ENCODE measurements at places on chromosomes 2 and 18.

DNA sequence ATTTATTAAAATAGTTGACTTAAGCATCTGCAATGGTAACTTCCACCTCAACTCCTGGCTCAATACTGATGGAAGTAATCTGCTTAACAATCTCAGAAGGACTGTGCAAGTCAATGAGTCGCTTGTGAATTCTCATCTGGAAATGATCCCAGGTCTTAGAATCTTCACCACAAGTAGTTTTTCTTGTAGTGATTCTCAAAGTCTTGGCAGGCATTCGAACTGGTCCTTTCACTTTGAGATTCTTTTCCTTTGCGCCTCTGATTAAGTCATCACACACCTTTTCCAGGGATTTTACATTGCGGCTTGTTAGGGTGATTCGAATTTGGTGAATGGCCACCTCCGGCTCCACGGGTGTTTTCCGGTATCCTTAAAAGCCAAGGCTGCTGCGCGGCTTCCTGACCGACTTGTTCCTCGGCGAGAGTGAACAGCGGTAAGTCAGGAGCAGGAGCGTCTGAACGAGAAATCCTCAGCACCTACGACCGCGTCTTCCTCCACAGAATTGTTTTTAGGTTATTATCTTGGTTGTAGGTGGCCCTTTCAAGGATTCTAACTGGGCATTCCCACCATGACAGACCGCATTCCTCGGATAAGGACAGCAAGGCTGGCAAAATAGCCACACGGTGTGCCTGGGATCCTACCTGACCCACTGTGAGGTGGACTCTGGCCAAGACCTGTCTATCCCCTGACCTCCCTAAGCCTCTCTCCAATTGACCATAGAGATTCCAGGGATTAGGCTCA lies 23.8 kb upstream of the SLC20A1 start:
- no peak for DNase-seq

GRCh38 chr18:10488017-10488416 lies 33.6 kb downstream of the APCDD1 start:
- DNase-seq, result no peak

GRCh38 chr2:74131901-74132300 lies 15.8 kb downstream of the BOLA3 start:
- DNase-seq, result no peak

DNA sequence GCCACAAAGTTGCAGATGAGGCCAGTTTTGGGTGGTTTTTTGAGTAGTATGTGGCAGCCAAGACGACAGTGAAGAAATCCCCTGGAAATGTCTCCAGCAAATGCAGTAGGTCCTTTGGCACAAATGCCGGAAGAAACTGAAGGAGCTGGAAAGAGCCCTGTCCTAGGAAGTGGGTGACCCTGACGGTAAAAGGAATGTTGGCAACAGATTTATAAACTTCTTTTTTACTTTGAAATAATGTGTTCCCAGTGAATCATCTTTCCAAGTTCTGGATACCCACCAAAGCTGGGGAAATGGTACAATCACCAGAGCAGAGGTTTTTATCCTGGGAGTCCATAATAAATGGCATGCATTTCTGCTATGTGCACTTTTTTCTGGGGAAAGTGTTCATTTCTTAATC lies 112.9 kb downstream of the CSRNP3 start:
- no peak for DNase-seq

- DNase-seq, result no peak
Observed at GRCh38 chr2:238922435-238922834, 74.5 kb downstream of the TWIST2 start.

- peak; percentile 78 for DNase-seq
Observed at GRCh38 chr2:113156278-113157117, 17.3 kb upstream of the PSD4 start.

GRCh38 chr18:62586151-62586774 lies 63.4 kb downstream of the ZCCHC2 start:
- DNase-seq, result peak; percentile 90

DNA sequence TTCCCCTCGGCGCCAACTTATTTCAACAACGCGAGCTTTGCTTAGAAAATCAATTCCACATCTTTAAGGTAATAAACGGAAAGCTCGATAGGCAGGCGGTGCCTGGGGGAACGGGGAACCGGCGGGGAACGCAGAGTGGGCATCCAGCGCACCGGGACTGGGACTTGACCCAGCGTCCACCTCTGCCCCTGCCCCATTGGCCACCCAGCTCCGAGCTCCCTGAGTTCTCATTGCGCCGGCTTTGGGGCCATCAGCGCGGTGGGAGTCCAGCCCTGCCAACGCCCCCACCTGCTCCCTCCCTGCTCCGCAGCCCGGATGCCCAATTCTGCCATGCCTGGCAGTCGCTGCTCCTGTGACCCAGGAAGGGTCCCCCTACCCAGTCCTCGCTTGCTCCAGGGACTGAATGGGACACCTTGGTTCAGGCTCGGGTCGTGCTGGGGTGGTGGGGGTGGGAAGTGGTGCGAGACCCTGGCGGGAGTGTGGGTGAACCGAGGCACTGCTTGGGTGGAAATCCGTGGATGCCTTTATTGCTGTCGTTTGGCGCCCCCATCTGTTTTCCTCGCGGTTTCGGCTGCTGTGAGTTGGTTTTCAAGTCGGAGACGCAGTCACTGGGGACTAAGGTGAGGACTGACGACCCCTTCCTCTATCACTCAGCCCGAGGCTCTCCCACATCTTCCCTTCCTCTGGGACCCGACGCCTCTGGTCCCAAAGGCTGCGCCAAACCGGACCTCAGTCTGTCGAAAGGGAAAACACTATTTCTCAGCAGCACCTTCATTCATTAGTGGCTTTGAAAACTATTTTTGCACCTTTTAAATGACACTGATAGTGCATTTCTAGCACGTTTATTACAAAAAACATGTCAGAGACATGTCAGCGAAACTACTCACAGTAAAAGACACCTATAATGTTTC lies 2.4 kb upstream of the EVX2 start:
- peak; percentile 85 for DNase-seq

DNA sequence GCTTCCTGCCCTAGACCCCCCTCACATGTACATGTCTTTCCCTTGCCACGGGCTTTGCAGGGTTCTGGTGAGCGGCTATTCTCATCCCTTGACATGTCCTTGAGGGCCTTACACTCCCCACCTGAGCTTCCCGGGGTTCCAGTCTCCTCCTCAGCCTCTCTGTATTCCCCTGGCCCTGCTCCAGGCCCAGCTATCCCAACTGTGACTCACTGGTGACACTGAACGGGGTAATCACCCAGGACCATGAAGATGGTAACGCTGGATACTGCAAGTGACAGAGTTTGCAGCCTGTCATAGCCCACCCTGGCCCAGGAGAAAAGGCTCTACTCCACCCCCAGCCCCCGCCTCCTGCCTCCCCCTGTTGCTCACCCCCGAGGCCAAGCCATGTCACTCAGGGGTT lies 27.3 kb downstream of the KIF3C start:
- no peak for DNase-seq

DNA sequence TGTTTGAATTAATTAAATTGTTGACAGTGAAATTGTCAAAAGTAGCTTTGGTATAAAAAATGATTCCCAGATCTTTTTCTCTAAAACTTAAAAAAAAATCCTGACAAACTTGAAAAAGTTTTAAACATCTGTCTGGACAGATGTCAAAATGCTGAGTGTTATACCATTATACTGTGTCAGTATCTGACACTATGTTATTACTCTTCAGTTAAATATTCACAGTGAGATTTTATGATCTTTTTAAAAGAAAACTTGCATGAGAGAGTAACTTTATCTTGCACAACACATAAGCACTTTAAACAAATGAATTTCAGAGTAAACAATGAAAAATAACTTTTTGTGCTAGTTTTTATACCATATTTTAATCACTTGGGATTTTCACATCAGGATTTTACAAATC lies 167.4 kb downstream of the MEIS1 start:
- no peak for DNase-seq

DNA sequence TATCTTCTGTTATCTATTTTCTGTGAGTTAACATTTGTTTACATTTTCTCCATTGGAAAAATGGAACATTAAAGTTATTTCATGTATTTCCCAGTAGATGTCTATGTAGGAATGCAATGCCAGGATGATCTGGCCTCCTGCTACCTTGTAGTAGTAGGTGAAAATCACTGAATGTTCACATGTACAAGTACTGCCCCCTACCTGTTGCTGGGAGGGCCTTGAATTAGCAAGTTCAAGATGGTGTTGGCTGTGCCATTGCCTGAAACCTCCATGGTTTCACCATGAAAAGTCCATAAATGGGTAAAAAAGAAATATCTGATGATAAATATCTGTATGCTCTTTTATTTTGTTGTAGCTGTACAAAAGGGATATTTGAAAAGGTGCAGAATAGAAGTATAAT lies 30.7 kb downstream of the XRCC5 start:
- DNase-seq, result peak; percentile 48

DNA sequence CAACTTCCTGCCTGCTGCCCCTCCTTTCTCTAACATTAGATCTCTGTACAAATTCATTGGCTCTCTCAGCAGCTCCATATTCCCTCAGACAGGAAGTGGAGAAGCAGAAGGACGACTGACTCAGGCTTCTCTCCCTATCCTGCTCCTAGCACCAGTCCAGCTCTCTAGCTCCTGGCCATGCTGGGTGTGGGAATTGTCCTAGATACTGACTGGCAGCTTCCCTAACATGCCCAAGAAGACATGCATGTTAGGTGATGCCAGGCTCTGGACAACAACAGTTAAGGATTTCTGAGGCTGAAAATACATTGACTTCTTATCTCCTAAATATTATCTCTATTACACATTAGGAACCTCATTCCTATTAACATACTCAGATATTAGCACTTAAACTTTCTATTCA lies 292.9 kb downstream of the IKZF2 start:
- DNase-seq, result no peak

DNA sequence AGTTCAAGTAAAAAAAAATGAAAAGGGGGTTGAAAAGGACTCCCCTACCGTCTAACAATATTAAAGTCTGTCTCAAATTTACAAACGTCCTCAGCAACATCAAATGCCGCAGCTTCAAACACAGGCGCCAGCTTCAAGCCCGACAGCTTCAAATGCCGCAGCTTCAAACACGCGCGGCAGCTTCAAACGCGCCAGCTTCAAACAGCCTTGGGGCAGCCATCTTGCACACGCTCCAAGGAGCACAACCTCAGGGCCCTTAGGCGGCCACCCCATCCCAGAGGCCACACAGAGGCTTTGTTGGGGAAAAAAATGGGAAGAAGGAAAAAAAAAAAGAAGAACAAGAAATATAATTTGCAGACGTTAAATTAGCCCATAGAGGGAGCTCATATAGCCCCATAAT lies 244.4 kb upstream of the VRK2 start:
- DNase-seq, result no peak

DNA sequence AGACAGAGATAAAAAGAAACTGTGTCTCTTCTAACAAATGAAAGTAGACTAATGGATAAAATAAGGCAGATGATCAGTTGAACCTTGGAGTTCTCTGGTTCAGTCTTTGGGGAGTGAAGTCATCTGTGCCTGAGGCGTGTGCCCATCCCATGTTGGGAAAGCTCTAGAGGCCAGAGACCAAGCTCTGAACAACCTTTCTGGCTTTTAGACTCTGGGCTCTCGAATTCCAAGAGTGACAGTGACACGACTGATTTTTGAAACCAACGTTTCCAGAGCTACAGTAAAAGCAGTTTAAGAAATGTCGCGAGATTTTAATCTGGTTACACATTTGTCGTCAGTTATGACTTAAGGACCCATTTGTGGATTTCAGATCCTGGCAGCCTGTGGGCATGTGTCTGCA lies 83.7 kb upstream of the APCDD1 start:
- no peak for DNase-seq

GRCh38 chr2:158825021-158825420 lies 29.9 kb downstream of the DAPL1 start:
- no peak for DNase-seq

- no peak for DNase-seq
Observed at GRCh38 chr2:19861813-19862212, 40.0 kb downstream of the TTC32 start.

DNA sequence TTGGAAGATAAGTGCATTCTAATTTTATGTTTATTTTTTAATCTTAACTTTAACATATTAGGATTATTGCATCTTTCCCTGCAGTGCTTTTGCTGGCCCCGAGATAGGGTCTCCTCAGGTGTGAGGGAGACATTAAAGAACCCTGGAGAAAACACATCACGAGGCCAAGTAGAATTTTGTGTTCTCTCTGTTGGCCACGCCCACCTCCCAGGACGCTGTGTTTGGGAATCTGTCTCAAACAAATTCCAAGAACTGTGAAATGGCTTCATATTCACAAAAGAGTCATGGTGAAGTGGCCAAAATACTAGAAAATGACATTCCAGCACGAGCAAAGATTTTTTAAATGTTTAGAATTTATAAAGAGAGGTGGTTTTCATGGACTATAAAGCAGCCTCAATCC lies 27.3 kb downstream of the RNF144A start:
- DNase-seq, result no peak

GRCh38 chr2:240507778-240508251 lies 50.0 kb downstream of the ANKMY1 start:
- no peak for DNase-seq

DNA sequence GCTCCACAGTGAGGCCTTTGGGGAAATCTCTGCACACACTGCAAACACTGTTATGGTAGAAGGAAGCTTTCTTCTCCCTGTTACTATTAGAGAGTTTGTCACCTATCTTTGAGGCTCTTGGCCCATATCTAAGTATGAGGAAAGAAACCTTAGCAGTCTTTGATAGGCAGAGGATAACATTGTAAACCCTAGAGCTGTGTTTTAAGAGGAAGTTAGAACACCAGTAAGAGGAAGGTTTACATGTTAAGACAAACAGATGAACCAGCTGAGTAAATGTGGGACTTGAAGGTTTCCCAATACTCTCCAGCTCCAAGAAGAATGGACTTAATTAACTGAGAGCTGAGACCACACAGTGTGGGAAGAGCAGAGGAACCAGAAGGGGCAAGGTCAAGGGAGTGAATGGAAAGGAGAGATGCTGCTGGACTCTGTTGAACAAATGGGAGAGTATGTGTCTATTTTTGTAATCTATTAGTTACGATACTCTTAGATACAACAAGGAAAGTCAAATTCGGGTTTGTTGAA lies 257.0 kb downstream of the DPP10 start:
- DNase-seq, result peak; percentile 21

DNA sequence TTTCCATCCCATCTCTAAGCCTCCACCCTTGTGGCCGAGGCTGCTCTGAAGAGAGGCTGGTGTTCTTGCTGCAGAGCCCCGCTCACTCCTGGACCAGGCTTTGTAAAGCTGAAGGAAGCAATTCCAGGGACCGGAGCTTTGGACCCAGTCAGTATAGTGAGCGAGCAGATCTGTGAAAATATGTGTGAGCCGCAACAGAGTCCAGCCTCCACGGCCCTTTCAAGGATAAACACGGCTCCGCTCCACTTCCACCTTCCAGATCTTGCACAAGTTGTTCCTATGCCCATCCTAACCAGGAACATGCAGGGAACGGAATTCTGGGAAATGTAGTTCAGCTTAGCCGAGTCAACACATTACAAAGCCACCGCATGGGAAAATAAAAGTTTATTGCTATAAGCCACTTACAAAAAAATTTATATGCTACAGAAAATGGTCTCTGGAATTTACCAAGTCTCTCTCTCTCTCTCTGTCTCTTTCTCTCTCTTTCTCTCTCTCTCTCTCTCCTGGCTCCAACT lies 151.7 kb upstream of the ZNF521 start:
- DNase-seq, result peak; percentile 63

GRCh38 chr2:173432049-173432754 lies 77.5 kb downstream of the CDCA7 start:
- no peak for DNase-seq

All from DMS53 (cell line).